ENCODE measurements at places on chromosomes 4 and X. TPM values are rescaled to one million over a fixed set of nuclear protein-coding genes. Genes with fewer than 3 reads are reported as not detected.

- no peak overlapping the region for H3K27ac ChIP-seq
- H3K4me3 ChIP-seq, result no peak overlapping the region
These were observed 20.9 kb downstream of the PGM2 start for GRCh38 chr4:37847311-37847884.

DNA sequence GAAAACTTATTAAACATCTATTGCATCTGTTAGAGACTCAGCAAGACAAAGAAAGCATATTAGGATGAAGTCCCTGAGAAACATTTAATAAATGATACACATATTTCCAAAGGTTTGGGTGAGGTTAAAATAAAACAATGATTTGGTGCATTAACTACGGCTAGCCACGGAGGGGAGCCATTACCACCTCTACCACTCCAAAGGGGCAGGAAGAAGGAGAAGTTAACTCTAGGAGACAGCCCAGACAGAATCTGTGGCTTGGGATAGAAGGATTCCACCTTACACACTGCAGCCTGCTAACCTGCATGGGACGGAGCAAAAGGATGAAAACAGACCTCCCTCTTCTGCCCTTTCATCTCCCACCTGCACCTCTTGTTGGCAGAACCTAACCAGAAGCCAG lies 189.1 kb upstream of the C1QTNF7 start:
- H3K4me3 ChIP-seq, result no peak overlapping the region
- H3K27ac ChIP-seq, result no peak overlapping the region
- no peaks in the 10 kb centered on the region for H3K4me1 ChIP-seq
- no peaks in the 10 kb centered on the region for H3K36me3 ChIP-seq
- no peak for DNase-seq
- no peaks in the 10 kb centered on the region for H3K27me3 ChIP-seq

- no peaks in the 10 kb centered on the region for H3K27me3 ChIP-seq
- no peak overlapping the region for H3K4me3 ChIP-seq
- no peak overlapping the region for H3K27ac ChIP-seq
- DNase-seq, result peak; percentile 24
- no peaks in the 10 kb centered on the region for H3K4me1 ChIP-seq
These were observed 1.8 kb upstream of the GABRQ start for GRCh38 chrX:152635941-152636340.

DNA sequence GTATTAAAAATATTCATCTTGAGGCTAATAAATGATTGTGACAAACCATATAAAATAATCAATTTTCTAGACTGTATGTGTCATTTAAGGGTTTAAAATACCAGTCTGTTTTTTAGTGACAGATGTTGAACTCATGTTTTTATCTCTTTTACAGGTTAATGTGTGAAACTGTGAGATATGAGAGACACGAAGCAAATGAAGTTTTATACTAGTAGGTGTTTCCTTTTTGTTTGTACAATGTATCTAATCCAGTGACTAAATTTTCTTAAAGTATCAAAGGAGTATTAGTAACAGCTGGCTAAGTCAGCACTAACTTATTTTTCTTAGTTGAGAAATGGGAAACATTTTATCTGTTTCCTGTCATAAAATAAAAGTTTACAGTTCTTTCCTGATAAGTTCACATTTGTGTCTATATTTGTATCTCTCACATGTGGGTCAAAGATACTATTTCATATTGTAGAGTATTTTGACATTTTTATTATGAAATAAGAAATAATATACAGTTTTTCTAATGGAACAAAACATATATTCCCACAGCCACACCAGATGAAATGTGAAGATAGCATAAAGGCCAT lies 90.3 kb downstream of the RAPGEF2 start:
- no peaks in the 10 kb centered on the region for H3K27me3 ChIP-seq
- DNase-seq, result no peak
- H3K4me3 ChIP-seq, result no peak overlapping the region
- no peaks in the 10 kb centered on the region for H3K36me3 ChIP-seq

DNA sequence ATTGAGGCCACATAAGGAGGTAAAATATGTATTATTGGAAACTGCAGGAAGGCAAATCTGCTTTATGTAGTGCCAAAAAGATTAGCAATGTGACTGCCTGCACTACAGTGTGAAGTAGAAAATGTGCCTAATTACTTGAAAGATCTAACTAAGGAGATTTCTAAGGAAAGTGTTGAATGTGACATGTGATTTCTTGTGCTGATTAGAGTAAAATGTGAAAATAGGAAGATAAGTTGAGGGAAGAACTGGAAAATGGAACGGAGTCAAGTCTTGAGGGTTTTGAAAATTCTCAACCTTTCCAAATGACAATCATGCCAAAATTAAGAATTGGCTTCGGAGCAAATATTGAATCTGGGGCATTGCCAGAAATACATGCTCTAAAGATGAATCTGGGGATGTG lies 209.5 kb upstream of the SPOCK3 start:
- H3K27me3 ChIP-seq, result no peaks in the 10 kb centered on the region
- no peak for DNase-seq
- no peaks in the 10 kb centered on the region for H3K36me3 ChIP-seq
- no peaks in the 10 kb centered on the region for H3K4me1 ChIP-seq

GRCh38 chr4:6134612-6135220 lies 65.6 kb downstream of the JAKMIP1 start:
- H3K27ac ChIP-seq, result no peak overlapping the region
- DNase-seq, result no peak
- no peaks in the 10 kb centered on the region for H3K4me1 ChIP-seq
- no peaks in the 10 kb centered on the region for H3K36me3 ChIP-seq

DNA sequence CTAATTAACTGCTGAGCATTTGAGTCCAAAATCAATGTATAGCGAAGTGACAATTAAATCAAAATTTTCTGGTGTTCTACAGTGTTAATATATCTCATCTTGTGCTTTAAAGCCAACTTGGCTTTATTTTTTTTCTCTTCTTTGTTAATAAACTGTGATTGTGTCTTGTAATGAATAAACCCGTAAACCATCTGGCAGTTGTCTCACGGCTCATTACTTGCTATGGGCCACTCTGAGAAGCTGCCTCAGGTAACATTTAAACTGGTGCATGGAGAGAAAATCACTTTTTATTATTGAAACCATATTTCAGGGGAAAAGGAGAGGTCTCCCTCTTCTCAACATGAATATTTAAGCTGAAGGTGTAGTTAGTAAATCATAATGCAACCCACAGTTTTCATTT lies 694.0 kb downstream of the KCTD8 start:
- no peaks in the 10 kb centered on the region for H3K4me1 ChIP-seq
- no peak for DNase-seq
- no peak overlapping the region for H3K27ac ChIP-seq

GRCh38 chr4:25075851-25076250 lies 45.1 kb upstream of the LGI2 start:
- no peak for DNase-seq
- no peaks in the 10 kb centered on the region for H3K27me3 ChIP-seq
- no peak overlapping the region for H3K4me3 ChIP-seq
- H3K36me3 ChIP-seq, result no peaks in the 10 kb centered on the region

- no peak for DNase-seq
- H3K4me3 ChIP-seq, result no peak overlapping the region
- H3K27ac ChIP-seq, result no peak overlapping the region
- no peaks in the 10 kb centered on the region for H3K4me1 ChIP-seq
- H3K36me3 ChIP-seq, result no peaks in the 10 kb centered on the region
- no peaks in the 10 kb centered on the region for H3K27me3 ChIP-seq
These were observed 189.1 kb downstream of the RAB28 start for GRCh38 chr4:13294961-13295605.

- H3K4me3 ChIP-seq, result no peak overlapping the region
- H3K4me1 ChIP-seq, result no peaks in the 10 kb centered on the region
- DNase-seq, result no peak
- no peak overlapping the region for H3K27ac ChIP-seq
- H3K36me3 ChIP-seq, result no peaks in the 10 kb centered on the region
These were observed 114.7 kb upstream of the TTC29 start for GRCh38 chr4:147060151-147060931.

DNA sequence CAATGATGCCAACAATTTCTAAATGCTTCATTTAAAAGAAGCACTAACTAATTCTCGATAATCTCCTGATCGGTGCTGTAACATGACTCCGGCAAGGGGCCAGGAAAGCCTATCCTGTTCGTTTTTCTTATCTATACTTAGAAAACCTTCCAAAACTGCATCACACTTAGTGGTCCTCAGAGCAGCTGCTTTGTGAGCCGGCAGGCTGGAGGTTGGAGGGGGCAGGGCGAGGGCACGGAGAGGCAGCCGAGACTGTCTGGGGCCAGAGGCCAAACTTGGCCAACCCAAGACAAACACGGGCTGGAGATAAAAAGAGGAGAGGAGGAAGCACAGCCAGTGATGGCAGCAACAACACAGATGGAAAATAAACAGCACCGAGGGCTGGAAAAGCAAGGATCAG lies 455.7 kb downstream of the BCOR start:
- no peaks in the 10 kb centered on the region for H3K4me1 ChIP-seq
- no peaks in the 10 kb centered on the region for H3K36me3 ChIP-seq
- H3K4me3 ChIP-seq, result no peak overlapping the region
- H3K27me3 ChIP-seq, result no peaks in the 10 kb centered on the region
- no peak for DNase-seq
- no peak overlapping the region for H3K27ac ChIP-seq

DNA sequence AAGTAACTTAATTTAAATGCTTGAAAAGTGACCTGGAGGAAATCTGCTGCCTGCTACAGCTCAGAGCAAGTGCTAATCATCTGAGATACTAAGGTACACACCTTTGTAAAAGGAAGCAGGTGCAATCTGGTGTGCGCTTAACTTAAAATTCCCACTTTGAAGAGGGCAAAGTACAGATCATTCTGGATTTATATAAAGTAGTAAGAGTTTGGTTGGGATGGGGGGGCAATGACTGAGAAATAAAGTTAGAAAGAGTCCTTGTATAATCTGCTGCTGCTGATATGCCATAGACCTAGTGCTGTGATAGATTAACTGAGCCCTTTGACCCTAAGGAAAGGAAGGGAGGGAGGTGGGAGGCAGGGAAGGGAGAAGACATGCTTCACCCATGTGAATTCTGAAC lies 141.0 kb downstream of the MTNR1A start:
- H3K27me3 ChIP-seq, result no peaks in the 10 kb centered on the region
- peak; percentile 36 for DNase-seq
- H3K4me3 ChIP-seq, result no peak overlapping the region
- H3K36me3 ChIP-seq, result no peaks in the 10 kb centered on the region
- no peaks in the 10 kb centered on the region for H3K4me1 ChIP-seq

DNA sequence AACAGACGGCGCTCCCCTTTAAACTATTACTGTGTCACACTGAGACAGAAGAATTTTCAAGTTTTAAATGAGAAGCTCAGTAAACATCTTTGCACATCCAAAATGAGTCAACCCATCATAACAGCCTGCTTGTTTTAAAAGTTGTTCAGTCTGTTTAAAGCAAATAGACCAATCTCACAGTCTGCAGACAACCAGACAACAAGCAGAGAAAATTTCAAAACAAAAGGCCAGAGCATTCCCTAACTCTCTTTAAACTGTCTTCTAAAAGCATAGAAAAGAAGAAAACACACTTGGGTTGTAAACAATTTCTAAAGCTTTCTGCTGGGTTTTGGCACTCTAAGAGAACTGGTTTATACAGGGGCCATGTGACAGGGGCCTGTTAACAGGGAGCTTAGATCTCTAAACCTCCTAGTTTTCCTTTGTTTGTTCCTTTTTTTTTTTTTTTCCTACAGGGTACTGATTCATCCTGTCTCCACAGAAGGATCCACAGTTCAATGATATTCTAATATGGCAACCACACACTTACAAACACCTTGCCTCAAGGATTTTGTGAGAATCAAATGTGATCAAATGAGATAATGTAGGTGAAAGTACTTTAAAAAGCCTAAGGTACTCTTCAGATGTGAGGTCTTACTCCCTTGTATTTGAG lies 100.8 kb upstream of the MAML3 start:
- H3K27me3 ChIP-seq, result no peaks in the 10 kb centered on the region
- H3K4me3 ChIP-seq, result no peak overlapping the region
- no peaks in the 10 kb centered on the region for H3K4me1 ChIP-seq
- no peak for DNase-seq
- H3K27ac ChIP-seq, result no peak overlapping the region

GRCh38 chr4:138999666-139000065 lies 15.9 kb upstream of the NOCT start:
- no peaks in the 10 kb centered on the region for H3K36me3 ChIP-seq
- H3K27ac ChIP-seq, result no peak overlapping the region
- no peak for DNase-seq
- no peaks in the 10 kb centered on the region for H3K27me3 ChIP-seq

GRCh38 chrX:65751519-65751918 lies 84.1 kb downstream of the MSN start:
- H3K27ac ChIP-seq, result no peak overlapping the region
- no peaks in the 10 kb centered on the region for H3K4me1 ChIP-seq
- H3K27me3 ChIP-seq, result no peaks in the 10 kb centered on the region
- no peak for DNase-seq
- H3K4me3 ChIP-seq, result no peak overlapping the region

GRCh38 chr4:94758141-94758699 lies 465 bp downstream of the BMPR1B start:
- no peaks in the 10 kb centered on the region for H3K4me1 ChIP-seq
- peak overlapping the region; percentile 28 for H3K4me3 ChIP-seq
- no peaks in the 10 kb centered on the region for H3K36me3 ChIP-seq
- no peak overlapping the region for H3K27ac ChIP-seq
- H3K27me3 ChIP-seq, result peaks cover 28% of the 10 kb centered on the region
- DNase-seq, result peak; percentile 21

GRCh38 chr4:74394476-74395136 lies 29.7 kb downstream of the EREG start:
- no peaks in the 10 kb centered on the region for H3K36me3 ChIP-seq
- H3K4me3 ChIP-seq, result no peak overlapping the region
- no peaks in the 10 kb centered on the region for H3K4me1 ChIP-seq
- peak overlapping the region; percentile 43 for H3K27ac ChIP-seq
- peak; percentile 69 for DNase-seq

GRCh38 chr4:8350841-8351461 lies 81.4 kb downstream of the HTRA3 start:
- no peak overlapping the region for H3K27ac ChIP-seq
- H3K27me3 ChIP-seq, result no peaks in the 10 kb centered on the region
- no peaks in the 10 kb centered on the region for H3K4me1 ChIP-seq
- H3K36me3 ChIP-seq, result no peaks in the 10 kb centered on the region
- H3K4me3 ChIP-seq, result no peak overlapping the region

DNA sequence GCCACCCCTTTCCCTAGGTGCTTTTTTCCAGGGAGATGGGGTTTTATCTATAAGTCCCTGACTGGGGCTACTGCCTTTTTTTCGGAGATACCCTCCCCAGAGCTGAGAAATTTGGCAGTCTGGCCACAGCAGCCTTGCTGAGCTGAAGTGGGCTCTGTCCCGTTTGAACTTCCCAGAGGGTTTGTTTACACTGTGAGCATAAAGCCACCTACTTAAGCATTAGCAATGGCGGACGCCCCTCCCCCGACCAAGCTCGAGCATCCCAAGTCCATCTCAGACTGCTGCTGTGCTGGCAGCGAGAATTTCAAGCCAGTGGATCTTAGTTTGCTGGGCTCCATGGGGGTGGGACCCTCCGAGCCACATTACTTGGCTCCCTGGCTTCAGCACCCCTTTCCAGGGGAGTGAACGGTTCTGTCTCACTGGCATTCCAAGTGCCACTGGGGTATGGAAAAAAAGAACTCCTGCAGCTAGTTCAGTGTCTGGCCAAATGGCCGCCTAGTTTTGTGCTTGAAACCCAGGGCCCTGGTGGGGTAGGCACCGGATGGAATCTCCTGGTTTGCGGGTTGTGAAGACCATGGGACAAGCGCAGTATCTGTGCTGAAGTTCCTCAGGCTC lies 456.4 kb upstream of the HTR2C start:
- H3K27ac ChIP-seq, result no peak overlapping the region
- no peaks in the 10 kb centered on the region for H3K4me1 ChIP-seq
- no peak for DNase-seq
- H3K27me3 ChIP-seq, result no peaks in the 10 kb centered on the region
- H3K36me3 ChIP-seq, result no peaks in the 10 kb centered on the region

LINC00632 gene
- 27.3 TPM for total RNA-seq

RIPPLY1 gene
- not detected for total RNA-seq

NOX1 gene
- 128 TPM for total RNA-seq

PAGE5 gene
- total RNA-seq, result not detected

STK32B gene
- 0.82 TPM for total RNA-seq

NAP1L3 gene
- 0.40 TPM for total RNA-seq

KCNIP4 gene
- total RNA-seq, result 0.67 TPM
